ENCODE measurements at places on chromosomes 3 and 15.
A peak's percentile ranks its signal among the peaks of the same experiment; 100 is the strongest.

- peak; percentile 66 for DNase-seq
Measured at GRCh38 chr15:71011503-71012155, 103.6 kb upstream of the THSD4 start.

GRCh38 chr3:55524565-55525244 is 37.6 kb upstream of the WNT5A start:
- peak; percentile 53 for DNase-seq

GRCh38 chr3:70823622-70824021 is 511.2 kb upstream of the MDFIC2 start:
- no peak for DNase-seq

GRCh38 chr15:78564743-78565096 is 600 bp upstream of the CHRNA5 start:
- no peak for DNase-seq

DNA sequence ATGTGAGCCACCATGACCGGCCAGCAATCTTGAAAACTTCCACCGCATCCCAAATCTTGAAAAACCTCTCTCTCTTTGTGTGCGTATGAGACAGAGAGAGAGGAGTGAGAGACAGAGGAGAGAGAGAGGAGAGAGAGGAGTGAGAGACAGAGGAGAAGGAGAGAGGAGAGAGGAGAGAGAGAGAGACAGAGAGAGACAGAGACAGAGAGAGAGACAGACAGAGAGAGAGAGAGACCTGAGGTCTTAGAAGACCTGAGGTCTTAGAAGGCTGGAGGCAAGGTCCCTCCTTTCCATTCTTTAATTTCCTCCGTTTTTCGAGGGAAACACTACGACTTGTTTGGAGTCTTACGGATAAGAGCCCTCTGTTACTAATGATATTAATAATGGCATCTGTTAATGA is 39.5 kb downstream of the TMEM40 start:
- DNase-seq, result no peak

DNA sequence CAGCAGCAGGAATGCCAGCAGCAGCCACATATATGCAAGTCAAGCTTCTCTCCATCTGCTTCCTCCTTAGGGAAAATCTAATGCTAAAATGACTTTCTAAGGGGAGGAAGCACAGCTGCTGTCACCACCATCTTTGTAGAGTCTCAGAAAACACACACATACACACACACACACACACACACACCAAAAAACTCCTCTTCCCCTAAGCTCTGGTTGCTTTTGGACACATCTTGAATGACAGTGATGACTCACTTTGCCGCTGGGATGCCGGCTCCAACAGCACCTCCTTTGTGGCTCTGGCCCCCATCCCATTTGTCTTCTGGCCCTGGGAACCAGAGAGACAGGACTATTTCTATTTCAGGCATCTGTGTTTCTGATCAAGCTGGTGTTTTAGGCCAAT is 124.8 kb upstream of the GOLIM4 start:
- DNase-seq, result no peak

- DNase-seq, result no peak
Measured at GRCh38 chr15:78237146-78237545, 2.8 kb upstream of the ACSBG1 start.

GRCh38 chr3:160757233-160758106 is 1.4 kb downstream of the PPM1L start:
- DNase-seq, result no peak

DNA sequence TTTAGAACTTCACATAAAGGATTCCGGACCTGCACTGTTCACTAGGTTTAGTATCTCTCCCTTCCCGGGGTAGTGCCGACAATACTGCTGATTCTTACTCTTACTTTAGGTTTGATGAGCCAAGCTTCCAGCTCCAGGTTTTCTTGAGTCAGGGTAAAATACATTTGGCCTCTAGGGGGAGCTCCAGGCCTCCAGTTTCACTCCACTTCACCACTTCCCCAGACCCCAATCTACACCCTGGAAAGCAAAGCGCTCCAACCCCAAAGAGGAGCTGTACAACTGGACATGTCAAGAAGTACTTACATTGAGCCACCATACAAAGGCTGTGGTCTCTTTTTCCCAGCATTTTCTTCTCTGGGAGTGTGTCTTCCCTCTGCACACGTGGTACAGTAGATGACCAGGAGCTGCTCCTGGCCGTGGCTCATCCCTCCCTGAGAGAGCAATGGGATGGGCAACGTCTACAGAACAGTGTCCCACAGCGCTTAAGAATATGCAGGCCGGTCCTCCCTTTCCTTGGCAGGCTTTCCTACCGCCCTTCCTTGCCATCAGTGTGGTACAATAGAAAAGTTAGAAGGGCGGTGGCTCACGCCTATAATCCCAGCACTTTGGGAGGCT is 93.9 kb upstream of the CCDC80 start:
- DNase-seq, result peak; percentile 54

DNA sequence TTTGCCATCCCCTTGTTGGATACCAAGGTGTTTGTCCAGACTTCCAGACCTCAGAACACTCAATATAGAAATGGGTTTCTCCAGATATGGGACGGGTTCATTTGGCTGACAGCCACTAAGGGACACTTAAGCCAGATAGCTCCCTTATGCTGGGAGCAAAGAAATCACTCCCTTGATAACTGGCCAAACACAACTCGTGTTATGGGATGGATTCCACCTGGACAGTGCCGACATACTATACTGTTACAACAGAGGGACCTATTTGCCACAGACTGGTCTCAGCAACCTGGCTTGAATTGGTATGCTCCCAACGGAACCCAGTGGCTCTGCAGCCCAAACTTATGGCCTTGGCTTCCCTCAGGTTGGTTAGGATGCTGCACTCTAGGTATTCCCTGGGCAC is 114.0 kb upstream of the PLCL2 start:
- no peak for DNase-seq

DNA sequence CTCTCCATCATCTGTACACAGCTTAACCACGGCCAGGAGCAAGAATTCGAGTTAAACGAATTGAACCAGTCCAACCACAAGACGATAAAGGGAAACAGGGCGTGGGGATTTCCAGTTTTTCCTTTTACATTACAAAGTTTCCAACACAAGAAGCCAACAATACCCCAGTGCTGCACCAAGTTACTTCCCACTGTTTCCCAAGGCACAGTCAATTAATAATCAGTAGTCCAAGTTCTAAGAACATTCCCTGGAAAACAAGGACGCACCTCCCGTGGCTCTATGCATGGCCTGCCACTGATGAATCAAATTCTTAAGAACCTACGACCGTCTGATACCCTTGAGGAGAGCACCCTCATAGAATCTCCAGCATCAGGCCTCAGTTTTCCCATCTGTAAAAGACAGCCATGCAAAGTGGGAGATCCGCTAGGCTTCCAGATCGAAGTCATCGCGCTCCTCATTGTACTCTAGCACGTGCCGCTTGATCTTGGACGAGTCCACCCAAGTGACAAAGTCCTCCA is 774 bp downstream of the IMP3 start:
- peak; percentile 55 for DNase-seq

GRCh38 chr3:140686128-140686527 is 8.3 kb downstream of the TRIM42 start:
- no peak for DNase-seq

- DNase-seq, result peak; percentile 78
Measured at GRCh38 chr15:78075490-78076230, 1.9 kb downstream of the TBC1D2B start.

GRCh38 chr15:73865904-73866303 is 7.5 kb upstream of the TBC1D21 start:
- DNase-seq, result no peak

- DNase-seq, result no peak
Measured at GRCh38 chr15:91946581-91947292, 93.2 kb downstream of the SLCO3A1 start.

DNA sequence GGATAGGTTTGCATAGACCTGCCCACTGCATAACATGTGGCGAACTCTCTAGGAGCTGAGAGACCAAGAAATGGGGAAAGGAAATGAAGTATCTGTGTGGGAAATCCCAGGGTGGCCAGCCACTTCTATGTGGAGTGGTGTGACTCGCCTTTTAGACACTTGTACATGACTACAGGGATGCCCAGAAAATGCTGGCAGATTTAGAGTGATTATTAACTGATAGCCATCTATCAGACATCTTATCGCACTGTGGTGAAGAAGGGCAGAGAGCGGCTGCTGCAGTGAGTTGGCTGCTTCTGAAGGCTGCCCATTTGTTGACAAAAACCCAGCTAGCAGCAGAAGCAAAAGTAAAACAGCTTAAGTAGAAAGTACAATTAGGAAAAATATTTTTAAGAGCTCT is 18.1 kb upstream of the STAC start:
- peak; percentile 77 for DNase-seq

- no peak for DNase-seq
Measured at GRCh38 chr3:48848816-48849515, 1.3 kb upstream of the PRKAR2A start.

DNA sequence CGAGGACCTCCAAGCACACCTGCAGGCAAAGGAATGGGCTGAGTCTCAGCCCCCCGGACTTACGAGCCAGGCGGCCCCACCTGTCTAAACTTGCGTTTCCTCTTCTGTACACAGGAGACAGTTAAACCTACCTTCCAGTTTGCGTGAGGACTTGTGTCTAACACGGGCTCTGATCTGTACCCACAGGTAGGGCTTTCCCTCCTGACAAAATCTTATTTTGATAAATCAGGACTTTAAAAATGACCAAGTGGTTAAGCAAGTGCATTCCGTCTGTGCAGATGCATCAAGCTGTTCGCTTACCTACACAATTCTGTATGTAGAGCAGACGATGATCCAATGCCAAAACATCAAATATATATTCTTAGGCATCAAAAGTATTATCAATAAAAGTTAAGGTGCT is 238.0 kb downstream of the XXYLT1 start:
- no peak for DNase-seq

DNA sequence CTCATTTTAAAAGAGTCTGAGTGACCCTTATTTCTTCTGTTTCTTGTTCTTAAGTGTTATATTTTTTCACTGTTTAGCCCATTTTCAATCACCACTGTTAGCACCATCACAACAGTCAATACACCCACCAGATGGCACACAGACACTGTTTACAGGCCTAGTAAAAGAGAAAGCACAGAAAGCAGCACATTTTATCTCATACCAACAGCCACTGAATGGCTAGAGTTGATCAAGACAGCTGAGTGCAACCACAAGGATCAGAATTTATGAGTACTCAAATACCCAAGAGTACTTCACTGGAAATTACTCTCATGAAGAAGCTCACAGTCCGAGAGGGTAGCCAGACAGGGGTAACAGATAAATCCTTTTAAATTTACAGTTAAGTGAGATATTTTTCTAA is 127.0 kb downstream of the TFDP2 start:
- peak; percentile 71 for DNase-seq

DNA sequence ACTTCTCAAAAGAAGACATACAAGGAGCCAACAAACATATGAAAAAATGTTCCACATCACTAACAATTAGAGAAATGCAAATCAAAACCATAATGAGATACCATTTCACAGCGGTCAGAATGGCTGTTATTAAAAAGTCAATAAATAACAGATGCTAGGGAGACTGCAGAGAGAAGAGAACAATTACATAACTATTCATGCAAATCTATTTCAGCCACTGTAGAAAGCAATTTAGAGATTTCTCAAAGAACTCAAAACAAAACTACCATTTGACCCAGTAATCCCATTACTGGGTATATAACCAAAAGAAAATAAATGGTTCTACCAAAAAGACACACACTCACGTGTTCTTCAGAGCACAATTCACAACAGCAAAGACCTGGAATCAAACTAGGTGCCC is 116.3 kb downstream of the VPS13C start:
- no peak for DNase-seq

GRCh38 chr3:56645407-56645806 is 37.7 kb downstream of the TASOR start:
- no peak for DNase-seq

DNA sequence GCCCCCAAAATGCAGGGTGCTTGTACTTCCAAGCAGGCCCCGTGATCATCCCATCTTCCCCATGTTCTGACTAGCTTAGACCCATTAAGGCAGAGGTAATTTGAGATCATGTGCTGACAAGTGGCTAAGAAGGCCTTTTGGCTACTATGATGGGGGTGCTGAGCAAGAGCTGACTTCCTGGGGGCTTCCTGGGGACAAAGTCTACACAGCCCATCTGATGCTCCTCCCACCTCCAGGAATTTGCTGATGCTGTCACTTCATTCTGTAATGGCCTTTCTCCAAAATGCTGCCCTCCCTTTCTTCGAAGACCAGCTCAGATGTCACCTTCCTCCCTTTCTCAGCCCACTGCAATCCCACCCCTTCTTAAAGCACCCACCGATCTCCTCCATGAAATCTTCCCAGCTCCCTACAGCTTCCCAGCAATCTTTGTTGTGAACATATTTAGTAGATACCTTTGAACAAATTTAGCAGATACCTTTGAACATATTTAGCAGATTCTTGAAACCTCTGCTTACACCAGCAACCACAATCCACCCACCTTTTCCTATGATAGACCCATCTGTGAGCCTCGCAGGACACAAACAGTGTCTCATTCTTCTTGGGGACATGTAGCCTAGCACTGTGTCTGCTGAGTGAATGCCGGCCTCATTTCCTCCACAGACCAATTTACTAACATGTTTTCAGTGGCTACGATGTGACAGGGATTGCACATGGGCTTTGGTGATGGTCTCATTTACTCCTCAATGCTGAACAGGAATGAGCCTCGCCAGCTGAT is 223.3 kb downstream of the EPHB1 start:
- no peak for DNase-seq

- no peak for DNase-seq
Measured at GRCh38 chr15:80012060-80012726, 41.2 kb upstream of the BCL2A1 start.

DNA sequence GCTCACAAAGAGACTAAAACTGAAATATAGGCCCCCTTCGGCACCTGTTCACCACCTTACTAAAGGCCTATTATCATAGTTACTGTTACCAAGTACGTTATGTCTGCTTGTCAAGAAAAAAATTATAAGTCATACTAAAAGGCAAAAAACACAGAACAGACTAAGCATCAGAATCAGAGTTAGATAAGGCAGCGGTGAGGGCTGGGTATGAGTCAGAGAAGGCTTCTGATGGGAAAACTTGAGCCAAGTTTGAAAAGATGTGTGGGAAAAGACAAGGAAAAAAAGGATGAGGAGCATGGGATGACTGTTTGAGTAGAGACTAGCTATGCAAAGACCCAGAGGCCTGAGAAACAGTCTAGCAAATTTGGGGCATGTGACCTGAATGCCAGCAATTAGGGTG is 387.2 kb upstream of the SGO1 start:
- DNase-seq, result no peak

DNA sequence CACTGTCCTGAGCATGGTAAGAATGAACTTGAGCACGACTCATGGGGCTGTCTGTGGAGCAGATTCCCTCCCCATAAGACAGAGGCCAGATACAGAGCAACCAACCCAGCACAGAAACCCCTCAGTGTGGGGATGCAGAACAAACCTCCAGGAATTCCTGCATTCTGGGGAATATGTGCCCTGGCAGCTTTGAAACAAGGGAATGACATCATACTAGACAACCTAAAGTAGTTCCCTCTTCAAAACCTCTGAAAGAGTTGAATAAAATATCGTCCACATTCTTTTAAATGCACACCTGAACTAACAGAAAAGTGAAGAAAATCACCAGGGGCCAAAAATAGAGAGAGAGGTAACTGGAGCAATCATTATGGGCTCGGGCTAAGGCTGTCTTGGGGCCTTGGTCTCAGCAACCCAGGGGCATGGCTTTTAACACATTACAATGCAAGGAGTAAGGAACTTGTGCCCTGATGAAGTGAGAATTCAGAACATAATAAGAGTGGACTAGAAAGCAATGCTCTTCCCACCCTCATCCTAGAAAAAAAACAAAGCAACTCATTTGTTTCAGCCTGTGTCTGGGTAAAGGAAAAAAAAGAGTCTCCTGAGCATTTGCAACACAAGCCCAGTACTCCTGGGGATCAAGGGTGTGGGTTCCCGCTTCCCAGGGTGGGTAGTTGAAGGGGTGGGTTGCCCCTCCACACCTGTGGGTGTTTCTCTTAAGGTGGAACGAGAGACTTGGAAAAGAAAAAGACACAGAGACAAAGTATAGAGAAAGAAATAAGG is 43.9 kb downstream of the ADIPOQ start:
- DNase-seq, result no peak
